SHP77 treated with DMSO at 0.1 percent for 48 hours (cell line): ENCODE measurements at places on chromosomes 1 and 21.

DNA sequence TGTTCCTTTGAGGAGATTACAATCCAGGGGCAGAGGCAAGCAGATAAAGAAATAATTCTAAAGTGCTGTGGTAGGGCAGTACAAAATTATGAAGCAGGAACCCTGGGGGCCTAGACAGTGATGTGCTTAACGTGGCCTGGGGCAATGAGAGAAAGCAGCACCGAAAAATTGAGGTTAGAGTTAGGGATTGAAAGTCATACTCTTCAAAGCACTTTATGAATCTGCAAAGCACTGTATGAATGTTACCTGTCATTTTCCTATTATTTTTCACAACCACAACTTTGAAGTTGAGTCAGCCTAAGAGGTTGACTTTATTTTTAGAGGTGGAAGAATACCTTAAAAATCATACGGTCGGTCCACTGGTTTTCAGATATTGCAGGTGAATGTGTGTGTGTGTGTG, 183.4 kb upstream of the NFIA start:
- DNase-seq, result no peak

GRCh38 chr21:31604591-31605190, 54.8 kb upstream of the SOD1 start:
- DNase-seq, result peak; percentile 23

DNA sequence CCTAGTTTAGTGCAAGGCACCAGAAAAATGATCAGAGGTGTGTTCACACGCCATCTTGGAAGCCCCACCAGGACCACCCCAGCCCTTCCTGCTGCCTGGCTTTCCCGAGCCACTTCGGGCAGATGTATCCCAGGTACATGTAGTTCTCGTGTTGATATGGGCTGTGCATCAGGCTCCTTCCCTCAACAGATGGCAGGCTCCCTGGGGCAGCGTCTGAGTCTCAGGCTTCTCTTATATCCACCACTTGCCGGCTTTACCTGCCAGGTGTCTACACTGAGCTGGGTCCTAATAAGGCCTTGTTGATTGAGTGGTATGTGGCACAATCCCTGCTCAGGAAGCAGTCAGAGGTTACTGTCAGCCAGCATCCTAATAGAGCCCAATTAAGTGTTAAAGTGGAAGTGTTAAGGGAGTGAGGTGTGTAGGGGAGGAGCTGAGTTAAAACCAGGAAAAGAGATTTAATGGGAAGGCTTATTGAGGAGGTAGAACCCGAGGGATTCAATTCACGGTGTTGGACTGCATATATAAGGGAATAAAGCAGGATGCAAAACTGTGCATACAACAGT, 8.5 kb downstream of the GPA33 start:
- DNase-seq, result no peak

DNA sequence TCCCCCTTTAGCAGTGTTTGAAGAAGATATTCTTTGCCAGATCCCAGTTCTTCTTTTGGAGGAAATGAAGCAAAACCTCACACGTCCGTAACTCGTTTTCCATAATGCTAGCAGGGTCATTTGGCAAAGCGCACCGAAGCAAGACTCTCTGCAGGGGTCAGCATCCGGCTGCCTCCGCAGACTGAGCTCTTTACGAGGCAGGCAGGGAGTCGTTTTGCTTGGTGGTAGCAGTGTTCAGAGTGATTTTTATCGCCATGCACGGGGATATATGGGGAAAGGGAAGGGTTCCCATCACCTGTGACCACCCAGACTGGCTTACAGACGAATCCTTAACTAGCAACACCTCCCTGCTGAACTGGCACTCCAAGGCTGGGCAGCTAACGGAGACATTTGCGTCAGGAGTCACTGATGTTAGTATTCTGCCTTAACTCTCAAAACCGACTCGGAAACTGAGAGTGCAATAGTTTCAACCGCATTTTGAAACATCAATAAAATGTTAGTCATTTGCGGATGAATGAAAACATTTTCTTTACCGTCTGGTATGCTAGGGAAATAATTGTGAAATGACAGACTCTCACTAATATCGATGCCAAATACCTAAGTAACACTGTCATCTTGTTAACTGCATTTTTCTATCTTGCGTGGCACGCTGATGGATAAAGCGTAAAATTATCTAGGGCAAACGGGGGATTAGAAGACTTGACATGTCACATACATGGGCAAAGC, 2.2 kb upstream of the NEGR1 start:
- DNase-seq, result peak; percentile 75

DNA sequence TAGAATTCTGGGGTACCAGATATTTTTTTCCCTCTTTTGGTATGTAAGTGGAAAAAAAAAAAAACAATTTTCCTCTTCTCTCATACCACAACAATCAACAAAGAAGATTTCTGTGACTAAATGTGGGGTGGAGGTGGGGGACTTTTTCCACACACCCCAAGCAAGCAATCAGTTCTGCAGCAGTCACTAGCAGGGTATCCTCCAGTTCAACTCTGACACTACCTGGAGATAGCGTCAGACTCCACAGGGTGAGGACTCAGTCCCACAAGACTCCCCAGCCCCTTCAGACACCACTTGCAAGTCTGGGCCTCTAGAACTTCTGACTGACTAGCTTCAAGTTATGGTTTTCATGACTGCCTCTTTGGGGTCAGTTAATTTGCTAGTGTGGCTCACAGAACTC, 6.2 kb downstream of the DHX9 start:
- DNase-seq, result no peak

- peak; percentile 24 for DNase-seq
Observed at GRCh38 chr1:40951943-40952743, 27.4 kb upstream of the CTPS1 start.

GRCh38 chr21:44927587-44928461, 7.1 kb upstream of the ITGB2 start:
- DNase-seq, result no peak

GRCh38 chr1:111747282-111747734, 8.1 kb upstream of the INKA2 start:
- peak; percentile 35 for DNase-seq
